ENCODE measurements at places on chromosomes 5 and 9.

DNA sequence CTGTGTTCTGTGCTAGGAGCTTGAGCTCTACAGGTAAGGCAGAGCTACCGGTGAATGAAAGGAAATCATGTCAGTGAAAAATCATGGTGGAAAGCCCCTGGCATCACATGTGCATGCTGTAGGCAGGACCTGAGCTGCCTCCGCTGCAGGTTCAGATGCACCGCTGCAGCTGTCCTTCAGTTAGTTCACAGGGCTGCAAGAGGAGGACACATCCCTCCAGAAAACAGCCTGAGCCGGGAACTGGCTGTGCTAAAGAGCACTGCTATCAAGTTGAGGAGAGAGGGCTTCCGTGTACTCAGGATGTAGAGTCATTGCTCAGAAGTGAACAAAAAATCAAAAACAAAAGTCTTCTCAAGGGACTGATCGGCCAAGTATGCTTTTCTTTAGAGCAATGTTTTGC, 138.6 kb downstream of the ERCC6L2 start:
- peak; percentile 60 for DNase-seq

DNA sequence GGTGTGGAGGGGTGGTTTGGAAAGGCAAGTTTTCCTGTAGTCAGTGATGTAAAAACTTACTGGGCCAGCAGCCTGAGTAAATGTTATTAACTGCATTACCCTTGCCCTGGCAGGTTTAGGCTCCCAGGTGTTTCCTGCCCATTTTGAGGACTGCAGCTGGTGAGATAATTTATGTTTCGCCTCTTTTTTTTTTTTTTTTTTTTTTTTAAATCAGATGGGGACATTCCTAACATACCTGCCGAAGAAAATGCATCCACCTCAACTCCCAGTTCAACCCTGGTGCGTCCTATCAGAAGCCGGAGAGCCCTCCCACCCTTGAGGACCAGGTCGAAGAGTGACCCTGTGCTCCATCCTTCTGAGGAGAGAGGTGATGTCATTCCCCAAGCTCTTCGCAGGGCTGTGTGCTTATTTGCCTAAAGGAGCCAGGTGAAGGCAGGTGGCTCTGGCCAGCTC, 60.6 kb downstream of the ENTREP1 start:
- DNase-seq: no peak

GRCh38 chr9:6188466-6188865, 27.1 kb upstream of the IL33 start:
- DNase-seq: no peak

- DNase-seq: no peak
Observed at GRCh38 chr5:74116266-74116665, 490.3 kb downstream of the ARHGEF28 start.

DNA sequence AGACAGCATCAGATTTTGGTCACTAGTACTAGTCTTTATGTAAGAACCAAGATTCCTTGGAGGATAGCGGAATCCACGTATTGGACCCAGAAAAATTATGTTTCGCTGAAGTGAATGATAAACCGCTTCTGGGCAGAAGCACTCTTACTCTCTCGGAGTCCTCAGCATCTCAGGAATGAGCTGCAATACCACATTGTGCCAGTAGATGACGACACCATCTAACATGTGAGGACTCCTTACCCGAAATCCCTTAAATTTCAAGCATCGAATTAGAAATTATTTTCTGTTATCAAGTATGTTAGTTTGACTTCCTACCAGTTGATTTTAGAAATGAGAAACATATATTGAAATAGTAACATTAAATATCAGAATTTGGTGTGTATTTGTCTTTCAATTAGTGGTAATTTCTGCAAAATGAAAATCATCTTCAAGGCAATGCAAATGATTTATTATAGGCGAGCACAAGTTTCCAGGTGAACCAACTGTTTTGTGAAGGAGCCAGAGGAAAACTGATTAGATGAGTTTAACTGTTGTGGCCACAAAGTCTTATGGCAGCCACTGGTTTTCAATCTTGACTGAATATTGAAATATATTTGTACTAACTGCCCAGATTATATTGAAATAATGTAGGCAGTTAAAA, 66.0 kb upstream of the CAMK4 start:
- peak; percentile 86 for DNase-seq

DNA sequence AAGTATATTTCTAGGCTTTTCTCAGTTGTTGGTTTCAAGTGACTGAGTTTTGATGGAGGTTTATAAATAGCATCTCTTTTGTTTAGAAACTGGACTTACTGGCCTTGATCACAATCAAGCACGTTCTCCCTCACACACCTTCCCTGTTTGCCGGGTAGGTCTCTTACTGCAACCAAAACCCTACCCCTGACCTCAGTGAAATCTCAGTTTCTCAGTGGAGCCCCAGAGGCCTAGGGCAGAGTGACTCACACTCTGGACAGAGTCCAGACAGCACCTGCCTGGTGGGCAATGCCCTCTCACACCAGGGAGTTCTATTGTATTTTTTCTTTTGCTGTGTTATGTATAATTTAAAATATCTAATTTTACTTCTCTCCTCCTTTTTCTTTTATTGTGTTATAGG, 48.4 kb upstream of the EPB41L4B start:
- DNase-seq: no peak

DNA sequence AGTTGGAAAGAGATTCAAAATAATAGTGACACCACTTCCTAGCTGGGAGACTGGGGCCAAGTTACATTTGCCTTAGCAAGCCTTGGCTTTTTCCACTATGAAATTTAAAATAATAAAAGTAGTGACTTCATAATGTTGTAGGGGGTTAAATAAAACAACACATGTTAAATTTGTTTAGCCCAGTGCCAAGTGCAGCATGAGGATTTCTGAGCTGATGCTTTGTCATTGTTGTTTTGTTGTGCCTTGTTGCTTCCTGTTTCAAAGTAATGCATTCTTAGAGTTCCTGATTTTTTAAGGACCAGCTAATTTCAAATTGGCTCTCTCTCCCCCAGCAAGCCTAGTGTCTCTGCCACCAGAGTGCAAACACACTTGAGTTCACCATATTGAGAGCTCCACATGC, 270.7 kb upstream of the PAPPA start:
- DNase-seq: no peak

DNA sequence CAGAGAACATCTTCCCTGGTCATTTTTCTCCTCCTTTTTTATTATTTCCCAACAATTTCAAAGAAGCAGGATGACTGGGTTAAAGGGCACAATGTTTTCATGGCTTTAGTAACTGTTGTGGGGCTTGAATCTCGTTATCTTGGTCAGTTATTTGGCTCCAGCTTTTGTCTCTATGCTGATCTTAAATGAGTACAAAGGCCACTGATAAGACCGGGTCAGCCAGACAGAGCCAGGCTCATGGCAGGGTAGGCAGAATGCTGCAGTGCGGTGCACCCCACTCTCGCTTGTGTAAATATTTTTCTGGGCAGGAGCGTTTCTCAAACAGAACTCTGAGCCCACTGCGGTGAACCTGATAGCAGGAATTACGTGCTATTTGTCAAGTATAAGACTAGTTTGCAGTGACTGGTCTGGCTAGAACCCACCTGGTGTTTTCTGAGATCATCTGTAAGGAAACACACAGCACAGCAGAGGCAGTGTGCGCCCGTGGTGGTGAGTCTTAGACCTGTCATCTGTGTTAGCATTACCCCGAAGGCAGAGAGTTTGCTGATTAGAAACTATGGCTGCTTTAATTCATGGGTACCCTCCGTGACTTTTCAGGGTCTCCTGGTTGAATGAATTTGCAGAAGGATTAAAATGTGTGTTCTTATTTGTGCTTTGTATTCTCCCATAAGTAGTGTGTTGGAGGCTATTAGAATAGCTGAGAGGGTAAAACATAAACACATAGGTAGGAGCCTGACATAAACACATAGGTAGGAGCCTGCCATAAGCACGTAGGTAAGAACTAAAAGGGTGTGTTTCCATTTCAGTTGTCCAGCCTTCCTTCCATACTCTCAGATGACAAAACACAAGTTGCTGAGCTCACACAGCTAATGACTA, 158.6 kb upstream of the DMRT1 start:
- no peak for DNase-seq

GRCh38 chr5:116702776-116703175, 128.2 kb upstream of the SEMA6A start:
- DNase-seq: no peak

DNA sequence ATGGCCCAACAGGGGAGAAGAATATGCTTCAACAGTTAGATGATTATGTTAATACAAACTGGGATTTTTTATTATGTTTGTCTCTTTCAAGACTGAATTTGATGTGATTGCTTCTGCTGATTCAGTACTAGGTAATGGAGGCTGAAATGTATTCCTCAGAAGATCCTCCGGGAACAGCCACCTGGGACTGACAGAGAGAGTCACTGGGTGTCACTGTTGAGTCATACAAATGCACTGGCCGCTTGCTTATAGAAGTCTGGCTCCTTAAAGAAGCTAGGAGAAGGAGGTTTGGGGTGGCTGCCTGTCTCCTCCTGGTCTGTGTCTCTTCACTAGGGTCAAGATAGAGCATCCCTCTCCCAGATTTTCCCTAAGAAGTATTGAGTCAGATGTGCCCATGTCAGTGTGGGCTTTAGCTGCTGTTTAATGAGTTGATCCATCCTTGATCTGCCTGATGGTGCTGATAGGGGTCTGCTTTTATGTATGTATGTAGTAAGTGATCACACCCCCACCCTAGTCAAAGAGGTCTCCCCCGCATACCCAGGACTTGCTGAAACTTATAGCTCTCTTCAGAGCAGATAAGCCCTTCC, 773.4 kb downstream of the BRINP1 start:
- no peak for DNase-seq

DNA sequence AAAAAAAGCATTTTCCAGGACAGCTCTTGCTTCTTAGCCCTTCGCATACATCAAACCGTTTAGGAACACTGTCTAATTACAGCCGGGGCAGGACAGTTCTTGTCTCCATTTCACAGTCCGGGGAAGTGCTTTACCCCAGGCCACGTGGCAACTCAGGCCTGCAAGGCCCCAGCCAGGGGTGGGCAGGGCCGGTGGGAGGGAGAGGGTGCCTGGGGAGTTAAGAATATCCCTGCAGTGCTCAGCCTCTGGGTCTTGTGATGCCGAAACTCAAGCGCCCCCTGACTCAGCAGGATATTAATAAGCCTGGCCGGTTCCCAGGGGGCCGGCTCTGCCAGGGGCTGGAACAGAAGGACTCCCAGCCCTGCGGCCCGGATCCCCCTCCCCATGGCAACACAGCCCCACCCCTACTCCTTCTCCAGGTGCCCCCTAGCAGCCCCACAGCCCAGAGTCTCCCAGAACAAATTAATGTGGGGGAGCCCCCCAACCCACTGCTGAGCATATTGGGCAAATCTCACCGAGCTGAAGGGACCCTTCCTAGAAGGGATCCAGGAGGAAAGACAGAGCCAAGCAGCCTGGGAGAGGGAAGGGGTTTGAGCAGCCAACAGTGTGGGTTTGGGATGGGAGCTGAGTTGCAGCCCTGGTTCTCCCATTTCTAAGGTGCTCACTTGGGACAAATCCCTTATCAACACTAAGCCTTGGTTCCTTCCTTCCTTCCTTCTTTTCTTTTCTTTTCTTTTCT, 45.3 kb downstream of the PLPP7 start:
- DNase-seq: no peak

DNA sequence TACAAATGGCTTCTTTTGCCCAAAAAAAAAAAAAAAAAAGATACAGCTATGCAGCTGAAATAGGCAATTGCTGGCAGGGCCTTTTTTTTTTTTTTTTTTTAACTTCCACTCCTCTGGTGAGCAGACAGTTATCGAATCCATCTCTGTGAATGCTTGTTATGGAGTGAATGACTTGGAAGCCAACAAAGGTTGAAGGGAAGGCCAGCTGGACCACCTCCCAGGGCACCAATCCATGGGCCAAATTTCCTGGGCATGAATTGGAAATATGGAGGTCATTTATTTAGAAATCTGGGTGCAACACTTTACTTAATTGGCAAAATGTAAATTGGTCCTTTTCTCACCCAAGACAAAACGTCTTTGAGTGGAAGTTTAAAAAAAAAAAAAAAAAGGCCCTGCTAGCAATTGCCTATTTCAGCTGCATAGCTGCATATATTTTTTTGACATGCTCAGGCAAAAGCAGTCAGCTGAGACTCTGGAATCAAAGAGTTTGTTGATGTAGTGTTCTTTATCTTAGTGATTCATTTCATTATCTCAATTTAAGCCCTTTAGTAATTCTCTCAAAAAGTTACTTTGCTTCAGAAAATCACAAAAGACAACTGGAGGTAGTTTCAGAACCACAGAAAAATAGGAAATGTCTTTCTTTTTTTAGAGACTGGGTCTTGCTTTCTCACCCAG, 392.2 kb upstream of the KLF4 start:
- no peak for DNase-seq

- DNase-seq: no peak
Observed at GRCh38 chr5:92850886-92851285, 730.1 kb downstream of the NR2F1-AS1 start.

DNA sequence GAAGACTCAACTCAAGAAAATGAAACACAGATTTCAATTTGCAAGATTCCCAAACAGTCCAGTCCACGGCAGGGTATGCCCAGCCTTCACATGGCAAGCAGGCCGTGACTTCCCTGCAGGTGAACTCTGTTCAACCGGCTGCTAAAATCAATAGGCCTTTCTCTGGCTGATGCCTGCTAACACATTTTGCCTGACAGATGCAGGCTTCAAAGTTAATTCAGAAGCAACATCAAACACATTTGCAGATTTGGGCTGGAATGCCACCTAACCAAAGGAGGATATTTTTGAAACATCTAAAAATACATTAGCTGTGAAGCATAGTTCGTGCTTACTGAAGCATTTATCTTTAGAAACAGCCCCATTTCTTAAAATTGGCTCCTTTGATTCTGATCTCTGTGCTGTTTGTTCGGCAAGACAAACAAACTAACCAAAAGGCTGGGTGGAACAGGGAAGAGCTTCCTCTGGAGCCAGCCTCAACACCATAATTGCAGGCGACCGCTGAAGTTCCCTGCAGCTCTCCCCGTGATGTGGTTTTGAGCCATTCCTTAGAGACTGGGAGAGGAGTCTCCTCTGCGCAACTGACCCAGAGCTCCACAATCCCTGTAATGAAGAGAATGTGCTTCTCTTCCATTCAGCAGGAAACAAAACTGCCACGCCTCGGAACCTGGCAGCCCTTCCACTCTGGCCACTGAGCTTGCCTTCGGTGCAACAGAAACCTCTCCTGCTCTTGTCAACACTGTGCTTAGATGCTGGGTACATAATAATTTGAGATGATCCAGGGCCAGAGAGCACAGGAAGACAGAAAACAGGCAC, 126.5 kb downstream of the MYO10 start:
- DNase-seq: no peak

DNA sequence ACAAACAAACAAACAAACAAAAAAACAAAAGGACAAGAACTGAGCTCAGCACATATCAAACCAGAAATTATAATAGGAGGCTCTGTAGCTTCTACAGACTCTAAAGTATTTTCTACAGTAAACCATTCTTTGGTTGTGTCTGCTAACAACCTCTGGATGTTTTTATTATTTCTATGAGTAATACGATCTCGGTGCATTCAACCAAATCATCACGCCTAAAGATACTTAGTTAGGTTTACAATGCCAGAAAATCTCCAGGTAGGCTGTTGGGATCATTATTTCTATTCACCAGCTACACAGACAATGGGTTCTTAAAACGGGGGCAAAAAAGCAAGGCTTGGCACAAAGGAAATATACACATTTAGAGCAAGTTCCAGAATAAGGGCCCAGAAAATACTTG, 41.6 kb upstream of the ALDOB start:
- no peak for DNase-seq

- DNase-seq: no peak
Observed at GRCh38 chr5:159338118-159338517, 7.8 kb upstream of the IL12B start.

GRCh38 chr9:16100537-16101091, 547.8 kb downstream of the CCDC171 start:
- DNase-seq: no peak

GRCh38 chr5:84086511-84086910, 298.2 kb downstream of the EDIL3 start:
- DNase-seq: no peak

GRCh38 chr5:54186108-54186507, 124.3 kb downstream of the ARL15 start:
- no peak for DNase-seq

All from activated CD4-positive, alpha-beta T cell treated with anti-CD3 and anti-CD28 coated beads, Interleukin-2, amount 10 ng/mL, durations not matched to agents 7 days and 5 days (primary cell).